ENCODE measurements at places on chromosomes 3 and 15. TPM values are rescaled to one million over a fixed set of nuclear protein-coding genes. Genes with fewer than 3 reads are reported as not detected.

MINAR1 gene
- polyA plus RNA-seq = 1.1 TPM

MAP6D1 gene
- 1.6 TPM for polyA plus RNA-seq

ZNF502 gene
- polyA plus RNA-seq = 14.3 TPM

CELF6 gene
- 5.2 TPM for polyA plus RNA-seq

CFAP100 gene
- polyA plus RNA-seq = 1.5 TPM

MKRN3 gene
- 1.2 TPM for polyA plus RNA-seq

ADGRG7 gene
- 0.04 TPM for polyA plus RNA-seq

All from renal pelvis (tissue), 12 donors.